ENCODE measurements at places on chromosomes 5 and 9. TPM values are rescaled to one million over a fixed set of nuclear protein-coding genes. Genes with fewer than 3 reads are reported as not detected.
A peak's percentile ranks its signal among the peaks of the same experiment; 100 is the strongest.

The SOX30 gene
- 0.36 TPM for total RNA-seq

The PCDHA2 gene
- total RNA-seq = not detected

The PDE6A gene
- not detected for total RNA-seq

The SYNPO gene
- 0.14 TPM for total RNA-seq

The KCNV2 gene
- total RNA-seq = not detected

The CDKN2B-AS1 gene
- total RNA-seq = 0.24 TPM

DNA sequence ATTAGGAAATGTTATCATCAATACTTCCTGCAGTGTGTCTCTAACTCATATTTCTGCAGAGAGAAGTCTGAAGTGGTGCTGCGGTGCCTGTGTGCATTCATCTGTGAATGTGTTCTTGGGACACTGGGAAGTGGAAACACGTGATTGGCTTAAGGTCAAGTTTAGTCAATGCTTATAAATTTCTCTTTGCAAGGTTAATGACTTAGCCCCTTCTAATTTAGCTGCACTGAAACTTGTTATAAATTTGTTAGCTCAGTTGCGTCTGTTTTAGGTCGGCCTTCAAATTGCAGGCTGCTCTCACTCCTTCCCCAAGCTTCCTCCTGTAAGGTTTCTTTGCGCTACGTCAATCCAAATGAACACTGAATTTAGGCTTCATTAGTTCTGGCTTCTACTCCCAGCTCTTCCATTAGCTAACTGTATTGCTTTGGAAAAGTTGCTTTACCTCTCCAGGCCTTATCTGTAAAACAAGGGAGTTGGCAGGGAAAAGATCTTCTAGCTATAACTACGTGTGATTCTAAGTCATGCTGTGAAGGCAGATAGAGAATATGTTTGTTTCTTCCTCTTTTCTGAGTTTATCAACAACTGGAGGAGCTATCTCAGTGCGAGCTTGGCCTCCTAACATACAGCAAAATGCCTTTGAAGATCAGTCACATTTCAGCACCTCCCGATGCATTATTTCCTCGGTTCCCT, 341.8 kb downstream of the NFIB start:
- no peak overlapping the region for H3K4me3 ChIP-seq
- no peak overlapping the region for H3K27ac ChIP-seq
- no peaks in the 10 kb centered on the region for H3K36me3 ChIP-seq
- H3K4me1 ChIP-seq = no peaks in the 10 kb centered on the region

DNA sequence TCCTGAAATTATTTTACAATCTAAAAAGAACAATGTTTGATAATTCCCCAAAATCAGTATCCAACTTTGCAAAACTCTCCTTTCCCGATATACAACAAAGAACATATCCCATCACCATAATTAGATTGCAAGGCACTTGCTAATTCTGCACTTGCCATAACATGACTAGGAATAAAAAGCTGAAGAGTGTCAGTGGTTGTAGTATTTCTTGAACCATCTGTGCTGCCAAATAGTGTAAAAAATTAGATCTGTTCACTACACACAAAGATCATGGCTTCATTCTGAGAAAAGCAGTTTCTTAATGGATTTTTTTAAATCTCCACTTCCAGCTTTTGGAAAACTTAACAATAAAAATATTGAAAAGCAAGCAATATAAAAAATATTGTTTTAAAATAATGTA, 259.5 kb upstream of the FAM174A start:
- no peak overlapping the region for H3K4me3 ChIP-seq
- H3K36me3 ChIP-seq = no peaks in the 10 kb centered on the region
- peaks cover 2% of the 10 kb centered on the region for H3K27me3 ChIP-seq
- H3K27ac ChIP-seq = no peak overlapping the region

DNA sequence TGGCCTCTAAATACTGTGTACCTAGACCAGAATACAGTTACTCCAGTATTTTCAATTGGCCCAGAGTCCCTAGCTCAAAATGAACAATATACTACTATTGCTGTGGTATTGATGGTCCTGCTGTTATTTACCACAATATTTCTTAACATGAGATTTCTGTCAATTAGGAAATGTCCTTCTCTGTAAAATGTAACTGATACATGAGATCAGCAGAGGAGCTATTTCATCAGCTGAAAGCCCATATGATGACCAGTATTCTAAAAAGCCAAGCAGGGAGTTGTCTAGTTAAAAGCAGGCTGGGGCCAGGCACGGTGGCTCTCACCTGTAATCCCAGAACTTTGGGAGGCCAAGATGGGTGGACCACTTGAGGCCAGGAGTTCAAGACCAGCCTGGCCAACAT, 187.7 kb upstream of the PTGER4 start:
- no peak for DNase-seq
- H3K4me3 ChIP-seq = no peak overlapping the region
- H3K27me3 ChIP-seq = no peaks in the 10 kb centered on the region
- H3K4me1 ChIP-seq = peaks cover 75% of the 10 kb centered on the region
- H3K27ac ChIP-seq = peak overlapping the region; percentile 57

DNA sequence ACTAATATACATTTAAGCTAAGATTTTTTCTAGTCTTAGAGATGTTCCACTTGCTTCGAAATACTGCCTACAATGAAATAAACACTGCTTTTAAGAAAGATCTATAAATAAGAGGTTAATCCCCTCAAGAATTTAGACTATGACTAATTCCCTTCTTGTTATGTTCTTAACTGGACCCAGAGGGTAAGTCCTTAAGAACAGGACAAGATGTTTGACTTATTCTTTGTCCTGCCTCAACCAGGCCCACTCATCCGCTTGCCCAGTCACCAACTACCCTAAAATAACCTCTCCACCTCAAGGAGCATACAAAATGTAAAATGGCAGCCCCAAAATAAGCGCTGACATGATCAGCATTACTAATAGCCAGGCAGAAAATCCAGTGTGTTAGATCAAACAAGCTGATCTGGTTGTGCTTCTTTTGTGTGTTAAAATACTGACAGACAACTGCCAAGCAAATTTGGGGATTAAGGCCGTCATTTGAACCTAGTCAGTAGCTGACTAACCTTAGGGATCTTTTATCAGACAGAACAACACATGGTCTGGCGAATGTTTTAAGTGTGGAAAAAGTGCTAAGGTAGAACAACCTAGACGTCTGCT, 93.7 kb upstream of the SMC5 start:
- no peaks in the 10 kb centered on the region for H3K36me3 ChIP-seq
- no peaks in the 10 kb centered on the region for H3K4me1 ChIP-seq
- H3K27ac ChIP-seq = no peak overlapping the region
- no peak overlapping the region for H3K4me3 ChIP-seq
- DNase-seq = no peak

DNA sequence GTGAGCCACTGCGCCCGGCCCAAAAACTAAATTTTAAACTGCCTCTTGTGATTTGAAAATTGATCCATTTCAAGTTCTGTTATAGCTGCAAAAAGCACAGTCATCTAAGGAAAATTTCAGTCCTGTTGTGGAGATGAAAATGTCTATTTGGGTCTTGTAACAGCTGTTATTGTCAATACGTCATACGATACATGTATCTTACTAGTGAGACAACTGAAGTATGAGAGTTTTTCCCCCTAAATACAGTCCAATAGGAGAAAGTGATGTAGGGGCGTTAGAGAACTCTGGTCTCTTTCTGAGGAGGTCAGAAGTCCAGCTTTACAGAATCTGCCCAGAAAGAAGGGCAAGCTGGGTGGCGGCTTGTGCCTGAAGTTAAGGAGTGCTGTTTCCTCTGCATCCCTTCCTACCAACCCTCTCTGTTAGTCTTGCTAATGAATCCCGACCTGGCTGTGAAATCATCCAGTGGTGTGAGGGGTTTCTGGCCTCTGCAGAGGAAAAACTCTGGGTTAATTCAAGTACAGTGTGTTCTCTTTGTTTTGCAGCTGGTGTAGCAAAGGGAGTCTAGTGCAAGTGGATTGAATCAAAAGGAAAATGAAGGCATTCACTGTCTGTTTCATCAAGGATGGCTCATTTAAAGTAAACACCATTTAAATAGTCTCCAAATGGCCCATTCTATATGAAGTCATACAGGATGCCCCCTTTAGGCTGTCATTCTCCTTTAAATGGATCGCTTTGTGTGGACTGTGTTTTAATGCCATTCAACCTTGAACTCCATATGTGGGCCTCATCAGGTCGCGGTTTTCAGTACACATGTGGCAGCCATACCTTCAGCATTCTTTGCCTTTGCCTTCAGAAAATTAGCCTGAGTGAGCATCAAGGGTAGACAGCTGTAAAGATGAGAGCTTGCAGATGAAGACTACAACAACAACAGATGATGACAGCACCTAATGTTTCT, 59.0 kb downstream of the AOPEP start:
- no peaks in the 10 kb centered on the region for H3K36me3 ChIP-seq
- H3K27ac ChIP-seq = no peak overlapping the region
- peaks cover 3% of the 10 kb centered on the region for H3K4me1 ChIP-seq
- H3K4me3 ChIP-seq = no peak overlapping the region

- H3K27me3 ChIP-seq = peaks cover 10% of the 10 kb centered on the region
- H3K4me3 ChIP-seq = no peak overlapping the region
- no peaks in the 10 kb centered on the region for H3K4me1 ChIP-seq
These were observed 23.3 kb downstream of the SGCD start for GRCh38 chr5:156350256-156350655.

DNA sequence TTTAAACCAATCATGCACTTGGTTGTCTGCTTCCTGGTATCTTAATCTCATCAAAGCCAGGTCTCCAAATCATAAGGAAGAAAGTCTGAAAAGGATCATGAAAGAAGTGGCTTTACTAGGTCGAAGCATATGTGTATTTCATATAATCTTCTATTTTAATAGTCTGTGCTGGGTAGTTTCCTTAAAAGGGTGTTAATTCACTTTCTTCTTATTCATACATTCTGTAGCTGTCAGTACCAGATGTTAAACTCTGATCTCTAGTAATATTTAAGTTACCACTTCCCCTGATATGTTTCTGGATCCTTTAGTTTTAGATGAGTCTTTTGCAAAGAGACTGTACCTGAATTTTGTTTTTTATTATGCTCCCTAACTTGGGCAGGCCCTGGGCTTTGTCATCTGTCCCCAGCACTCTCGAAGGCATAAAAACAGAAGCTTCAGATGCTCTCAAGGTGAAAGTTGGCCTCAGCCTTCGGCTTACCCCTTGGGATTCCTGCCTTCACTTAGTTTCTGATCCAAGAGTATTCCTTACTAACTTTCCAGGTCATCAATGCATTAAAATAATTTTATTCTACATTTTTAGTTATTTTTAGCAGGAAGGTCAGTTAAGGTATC, 15.0 kb upstream of the LNPEP start:
- peaks cover 69% of the 10 kb centered on the region for H3K4me1 ChIP-seq
- peak overlapping the region; percentile 2 for H3K27ac ChIP-seq
- H3K36me3 ChIP-seq = peaks cover 33% of the 10 kb centered on the region

- H3K4me3 ChIP-seq = no peak overlapping the region
- H3K27me3 ChIP-seq = no peaks in the 10 kb centered on the region
- no peaks in the 10 kb centered on the region for H3K4me1 ChIP-seq
These were observed 19.5 kb upstream of the RPL26L1 start for GRCh38 chr5:172939611-172940267.

DNA sequence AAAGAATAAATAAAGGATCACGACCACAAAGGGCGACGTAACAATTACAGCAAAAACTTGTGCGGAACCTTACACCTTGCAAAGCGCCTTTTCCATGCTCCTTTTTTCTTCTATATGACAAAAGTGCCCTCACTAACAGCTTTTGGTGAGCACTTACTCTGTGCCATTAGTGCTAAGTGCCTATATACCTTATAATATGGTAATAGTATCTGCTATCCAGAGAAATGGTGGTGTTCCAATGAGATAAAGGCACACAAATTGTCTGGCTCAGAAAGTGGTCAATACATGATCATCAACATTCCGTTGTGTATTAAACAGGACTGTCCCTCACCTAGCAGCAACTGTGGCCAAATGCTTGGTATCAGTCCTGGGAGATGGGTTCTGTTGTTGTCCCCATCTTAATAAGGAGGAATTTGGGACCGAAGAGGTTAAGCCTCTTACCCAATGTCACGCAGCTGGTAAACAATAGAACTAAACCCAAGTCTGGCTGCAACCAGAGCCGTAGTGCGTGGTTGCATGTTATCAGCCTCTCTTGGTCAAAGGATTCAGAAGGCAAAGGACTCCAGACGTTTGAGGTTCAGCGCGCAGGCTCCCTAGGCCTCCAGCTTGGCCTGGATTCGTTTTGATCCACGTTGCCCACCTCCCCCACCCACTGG, 564 bp upstream of the TOR2A start:
- DNase-seq = no peak
- H3K4me1 ChIP-seq = peaks cover 13% of the 10 kb centered on the region

GRCh38 chr5:76716456-76717157, 681 bp downstream of the F2R start:
- H3K4me3 ChIP-seq = peak overlapping the region; percentile 77
- H3K36me3 ChIP-seq = no peaks in the 10 kb centered on the region
- peaks cover 46% of the 10 kb centered on the region for H3K27me3 ChIP-seq
- no peak overlapping the region for H3K27ac ChIP-seq

DNA sequence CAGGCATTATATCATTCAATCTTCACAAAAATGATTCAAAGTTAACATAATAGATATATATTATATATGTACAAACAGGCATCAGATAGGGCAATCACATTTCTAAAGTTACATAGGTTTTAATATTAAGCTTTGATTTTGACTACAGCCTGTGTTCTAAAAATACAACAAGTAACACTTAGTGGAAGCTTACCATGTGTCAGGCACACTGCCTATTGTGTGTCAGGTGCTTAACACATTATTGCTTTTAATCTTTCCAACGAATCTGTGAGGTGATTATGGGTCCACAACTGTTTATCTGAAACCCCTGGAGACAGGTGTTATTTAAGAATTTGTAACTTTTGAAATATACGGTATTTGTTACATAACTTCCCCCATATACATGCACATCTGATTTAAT, 25.2 kb downstream of the FBN2 start:
- H3K27ac ChIP-seq = no peak overlapping the region
- DNase-seq = no peak
- H3K4me1 ChIP-seq = no peaks in the 10 kb centered on the region
- no peak overlapping the region for H3K4me3 ChIP-seq
- no peaks in the 10 kb centered on the region for H3K36me3 ChIP-seq

- H3K4me1 ChIP-seq = no peaks in the 10 kb centered on the region
- no peaks in the 10 kb centered on the region for H3K27me3 ChIP-seq
- H3K4me3 ChIP-seq = no peak overlapping the region
- no peak overlapping the region for H3K27ac ChIP-seq
- H3K36me3 ChIP-seq = no peaks in the 10 kb centered on the region
- DNase-seq = no peak
These were observed 165.7 kb downstream of the SLCO4C1 start for GRCh38 chr5:102130386-102130785.

- peaks cover 18% of the 10 kb centered on the region for H3K4me1 ChIP-seq
- H3K4me3 ChIP-seq = no peak overlapping the region
- H3K36me3 ChIP-seq = no peaks in the 10 kb centered on the region
- peaks cover 35% of the 10 kb centered on the region for H3K27me3 ChIP-seq
These were observed 180.0 kb downstream of the FGF18 start for GRCh38 chr5:171599411-171599810.

- no peaks in the 10 kb centered on the region for H3K4me1 ChIP-seq
- no peaks in the 10 kb centered on the region for H3K27me3 ChIP-seq
- H3K27ac ChIP-seq = no peak overlapping the region
- H3K4me3 ChIP-seq = no peak overlapping the region
These were observed 69.4 kb upstream of the CD180 start for GRCh38 chr5:67265951-67266350.

Measured in activated naive CD4-positive, alpha-beta T cell treated with anti-CD3 and anti-CD28 coated beads for 36 hours (primary cell).